ENCODE measurements at places on chromosomes 12 and 14.

DNA sequence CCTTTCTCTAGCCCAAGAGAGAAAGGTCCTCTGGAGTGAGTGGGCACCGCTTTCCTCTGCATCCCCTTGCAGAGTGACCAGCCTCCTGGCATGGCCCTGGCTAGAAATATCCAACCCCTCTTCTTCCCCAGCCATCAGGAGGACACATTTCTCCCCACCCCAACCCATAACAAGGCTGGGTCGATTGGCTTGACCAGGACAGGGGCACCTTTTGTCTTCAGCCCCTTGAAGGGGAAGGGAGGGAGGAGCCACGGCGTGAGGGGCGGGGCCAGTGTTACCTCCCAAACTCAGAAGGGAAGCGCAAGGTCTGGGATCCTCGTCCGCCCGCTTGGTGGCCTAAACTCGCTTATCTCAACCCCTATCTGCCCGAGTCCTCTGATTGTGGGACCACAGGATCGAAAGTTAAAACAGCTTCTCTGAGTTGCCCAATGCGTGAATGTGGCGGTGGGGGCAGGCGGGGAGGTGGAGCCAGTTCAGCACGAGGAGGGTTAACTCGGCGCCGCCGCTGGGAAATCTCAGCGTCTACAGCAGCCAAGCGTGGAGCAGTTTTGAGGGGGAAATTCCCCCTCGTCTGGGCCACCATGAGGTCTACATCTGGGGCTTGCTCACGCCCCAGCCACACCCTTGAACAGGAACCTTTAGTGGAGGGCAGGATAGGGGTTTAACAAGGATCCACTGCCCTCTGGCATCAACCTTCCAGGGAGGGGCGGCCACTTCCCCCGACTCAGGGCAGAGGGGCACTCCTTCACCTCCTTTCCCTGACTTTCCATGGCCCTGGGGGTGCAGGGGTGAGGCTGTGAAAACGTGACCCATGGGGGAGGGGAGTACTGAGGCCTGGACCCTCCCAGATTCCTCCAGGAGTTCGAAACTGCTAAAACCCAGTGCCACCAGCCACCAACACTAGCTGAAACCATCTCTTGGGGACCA lies 795 bp downstream of the STAT6 start:
- no peak for DNase-seq

- no peak for DNase-seq
Measured at GRCh38 chr12:16352481-16352880, 5.0 kb downstream of the MGST1 start.

DNA sequence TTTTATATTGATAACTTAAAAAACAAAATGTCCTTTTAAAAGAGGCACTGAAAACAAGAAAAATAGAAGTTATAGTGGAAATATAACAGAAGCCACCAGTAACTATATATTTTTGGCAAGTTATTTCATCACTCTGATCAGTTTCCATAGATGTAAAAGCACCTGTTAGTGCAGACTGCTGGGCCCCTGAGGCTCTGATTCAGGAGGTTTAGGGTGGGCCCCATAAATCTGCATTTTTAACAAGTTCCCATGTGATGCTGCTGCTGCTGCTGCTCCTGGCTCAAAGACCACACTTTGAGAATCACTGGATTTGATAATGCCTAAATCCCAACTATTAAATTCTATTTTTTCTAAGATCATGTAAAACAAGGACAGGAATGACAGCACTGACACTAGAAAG lies 251.1 kb downstream of the MED13L start:
- DNase-seq = no peak

GRCh38 chr14:23653051-23653450 lies 16.9 kb downstream of the DHRS2 start:
- no peak for DNase-seq

DNA sequence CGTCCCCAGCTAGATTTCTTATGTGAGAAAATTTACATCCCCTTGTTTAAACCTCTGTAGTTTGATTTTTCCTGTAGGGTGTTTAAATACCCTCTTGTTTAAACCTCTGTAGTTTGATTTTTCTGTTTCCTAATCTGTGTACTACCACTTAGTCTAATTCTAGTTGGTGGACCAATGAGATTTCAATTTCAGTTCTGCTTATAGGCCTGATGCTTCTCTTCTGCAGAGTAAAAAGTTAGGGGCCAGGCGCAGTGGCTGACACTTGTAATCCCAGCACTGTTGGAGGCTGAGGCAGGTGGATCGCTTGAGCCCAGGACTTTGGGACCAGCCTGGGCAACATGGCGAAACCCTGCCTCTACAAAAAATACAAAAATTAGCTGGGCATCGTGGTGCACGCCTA lies 11.5 kb downstream of the UBC start:
- no peak for DNase-seq

GRCh38 chr12:19544353-19544752 lies 105.1 kb downstream of the AEBP2 start:
- DNase-seq = no peak

DNA sequence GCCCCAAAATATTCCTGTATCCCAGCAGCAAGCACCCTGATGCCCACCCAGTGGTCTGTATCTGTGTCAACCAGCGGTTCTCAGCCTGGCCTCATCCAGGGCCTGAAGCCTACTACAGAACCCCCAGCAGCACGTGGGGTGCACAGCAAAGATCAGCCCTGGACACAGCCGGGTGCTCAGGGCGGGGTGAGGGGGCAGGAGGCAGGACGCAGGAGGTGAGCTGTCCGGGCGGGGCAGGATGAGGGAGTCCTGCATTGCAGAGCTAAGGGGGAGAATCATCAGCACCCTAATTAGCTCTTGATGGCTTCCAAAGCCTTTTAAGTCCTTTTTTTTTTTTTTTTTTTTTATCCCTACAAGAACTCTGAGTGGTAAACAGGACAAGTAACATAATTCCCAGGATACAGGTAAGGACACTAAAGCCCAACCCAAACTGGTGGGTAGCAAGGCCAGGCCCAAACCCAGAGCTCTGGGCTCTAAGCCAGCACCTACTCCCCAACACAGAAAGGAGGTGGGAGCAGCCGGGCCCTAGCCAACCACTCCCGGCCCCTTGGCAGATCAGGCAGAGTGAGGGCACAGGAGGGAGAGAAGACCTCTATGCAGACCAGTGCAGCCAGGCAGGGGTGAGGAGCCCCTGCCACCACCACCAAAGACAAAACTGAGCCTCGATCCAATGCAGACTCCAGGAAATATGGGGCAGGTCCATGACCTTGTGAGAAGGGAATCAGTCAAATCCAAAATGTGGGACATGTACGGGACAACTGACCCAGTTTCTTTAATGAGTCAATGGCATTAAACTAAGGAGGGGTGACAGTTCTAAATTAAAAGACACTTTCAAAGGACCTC lies 32.3 kb upstream of the EIF5 start:
- no peak for DNase-seq

DNA sequence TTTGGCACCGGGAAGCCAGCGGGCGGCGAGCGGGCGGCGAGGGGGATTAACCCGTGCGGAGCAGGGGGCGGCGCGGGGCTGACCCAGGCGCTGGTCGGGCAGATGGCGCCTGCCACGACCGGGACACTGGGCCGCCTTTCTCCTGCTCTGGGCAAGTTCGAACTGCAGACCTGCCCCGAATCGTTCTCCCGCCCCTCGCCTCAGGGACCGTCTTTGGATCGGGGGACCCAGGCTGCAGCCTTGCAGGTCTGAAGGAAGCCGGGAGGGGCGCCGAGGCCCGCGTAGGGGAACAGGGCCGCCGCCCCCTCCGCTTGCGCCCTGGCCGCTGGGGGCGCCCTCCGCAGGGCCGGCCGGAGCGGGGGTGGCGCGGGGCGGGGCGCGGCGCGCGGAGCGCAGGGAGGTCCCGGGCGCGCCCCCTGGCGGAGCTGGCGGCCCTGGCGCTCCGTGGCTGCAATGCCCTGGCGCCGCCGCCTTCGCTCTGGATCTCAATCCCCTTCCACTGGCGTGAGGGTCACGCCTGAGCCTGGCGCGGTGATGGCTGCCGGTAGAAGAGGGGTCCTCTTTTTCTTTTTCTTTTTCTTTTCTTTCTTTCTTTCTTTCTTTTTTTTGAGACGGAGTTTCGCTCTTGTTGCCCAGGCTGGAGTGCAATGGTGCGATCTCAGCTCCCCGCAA lies 449 bp upstream of the LTBP2 start:
- DNase-seq = peak; percentile 66

- no peak for DNase-seq
Measured at GRCh38 chr14:33014710-33015109, 76.0 kb downstream of the NPAS3 start.

DNA sequence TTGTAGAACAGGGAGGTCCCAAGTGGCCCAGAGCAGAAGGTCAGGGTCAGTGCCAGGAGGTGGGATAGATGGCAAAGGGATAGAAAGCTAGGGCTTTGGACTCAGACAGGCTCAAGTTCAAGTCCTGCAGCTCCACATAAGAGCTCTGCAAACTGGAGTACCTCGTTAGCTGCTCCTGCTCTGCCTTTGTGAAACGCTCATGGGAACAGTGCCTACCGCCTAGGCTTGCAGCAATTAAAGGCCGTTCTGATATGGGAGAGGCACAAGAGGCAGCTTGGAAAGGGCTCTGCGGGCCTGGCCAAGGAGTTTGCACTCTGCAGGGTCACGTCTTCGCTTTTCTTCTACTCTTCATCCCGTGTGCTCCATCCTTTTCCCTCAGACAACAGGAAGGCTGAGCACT lies 54.1 kb downstream of the MAP1LC3B2 start:
- no peak for DNase-seq

DNA sequence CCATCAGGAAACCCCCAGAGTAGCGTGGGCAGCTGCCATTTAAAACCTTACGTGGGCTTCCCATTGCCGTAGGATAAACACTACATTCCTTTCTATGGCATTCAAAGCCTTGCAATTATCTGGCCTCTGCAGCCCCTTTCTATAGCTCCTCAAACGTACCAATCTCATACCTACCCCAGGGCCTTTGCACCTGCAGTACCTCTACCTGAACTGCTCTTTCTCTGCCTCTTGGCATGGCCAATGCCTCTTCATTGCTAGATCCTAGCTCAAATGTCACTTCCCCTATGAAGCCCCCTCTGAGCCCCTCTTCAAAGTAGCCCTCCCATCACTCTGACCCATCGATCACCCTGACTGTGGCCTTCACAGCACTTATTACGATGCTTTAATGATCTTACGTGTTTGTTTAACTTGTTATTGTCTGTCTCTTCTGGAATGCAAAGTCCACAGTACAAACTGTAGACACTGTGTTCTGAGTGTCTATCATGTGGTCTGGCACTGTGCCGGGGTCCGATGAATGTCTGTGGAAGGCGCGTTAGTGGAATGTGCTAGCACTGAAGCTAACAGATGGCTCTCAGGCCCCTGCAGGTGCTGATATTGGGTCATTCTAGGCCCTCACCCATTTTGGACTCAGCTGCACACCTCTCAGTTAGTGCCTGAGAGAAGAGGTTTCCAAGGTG lies 157.3 kb upstream of the NOS1 start:
- DNase-seq = no peak

GRCh38 chr12:110725267-110725666 lies 17.4 kb downstream of the PPP1CC start:
- no peak for DNase-seq
